Glomerular endothelial cell (primary cell): ENCODE measurements at places on chromosomes 16 and 17.

- no peak for DNase-seq
These were observed 7.4 kb upstream of the FLYWCH1 start for GRCh38 chr16:2904100-2904921.

DNA sequence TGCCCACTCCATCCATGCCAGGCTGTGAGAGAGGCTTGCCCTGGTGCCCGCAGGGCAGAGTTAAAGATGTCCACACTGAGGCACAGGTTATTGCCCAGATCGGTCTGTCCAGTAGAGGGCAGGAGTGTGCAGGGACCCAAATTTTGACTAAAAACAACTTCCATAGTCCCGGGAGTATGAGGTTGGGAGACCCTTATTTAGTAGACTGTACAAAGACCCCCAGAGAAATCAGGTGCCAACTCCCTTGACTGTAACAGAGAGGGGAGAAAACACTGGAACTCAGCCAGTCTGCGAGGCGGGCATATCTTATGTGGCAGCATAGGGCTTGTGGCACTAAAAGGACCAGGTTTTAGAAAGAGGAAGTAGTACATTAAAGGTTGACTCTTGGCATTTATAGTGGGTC lies 43.4 kb downstream of the HNF1B start:
- DNase-seq: no peak

- DNase-seq: no peak
These were observed 63.7 kb upstream of the BCO1 start for GRCh38 chr16:81174644-81175324.

DNA sequence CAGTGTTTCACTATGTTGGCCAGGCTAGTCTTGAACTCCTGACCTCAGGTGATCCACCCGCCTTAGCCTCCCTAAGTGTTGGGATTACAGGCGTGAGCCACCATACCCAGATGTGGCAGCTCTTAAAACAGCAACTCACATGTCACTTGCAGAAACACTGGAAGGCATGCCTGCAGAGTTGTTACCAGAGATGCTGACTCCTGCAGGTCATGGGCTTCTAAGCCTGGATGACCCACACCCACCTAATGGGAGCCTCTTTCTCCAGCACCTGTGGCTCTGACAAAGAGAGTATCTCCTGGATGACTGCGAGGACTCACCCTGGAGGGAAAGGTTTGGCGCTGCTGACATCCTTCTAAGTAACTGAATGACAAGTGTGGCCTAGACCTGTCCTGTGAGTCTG lies 11.2 kb upstream of the RFWD3 start:
- no peak for DNase-seq

DNA sequence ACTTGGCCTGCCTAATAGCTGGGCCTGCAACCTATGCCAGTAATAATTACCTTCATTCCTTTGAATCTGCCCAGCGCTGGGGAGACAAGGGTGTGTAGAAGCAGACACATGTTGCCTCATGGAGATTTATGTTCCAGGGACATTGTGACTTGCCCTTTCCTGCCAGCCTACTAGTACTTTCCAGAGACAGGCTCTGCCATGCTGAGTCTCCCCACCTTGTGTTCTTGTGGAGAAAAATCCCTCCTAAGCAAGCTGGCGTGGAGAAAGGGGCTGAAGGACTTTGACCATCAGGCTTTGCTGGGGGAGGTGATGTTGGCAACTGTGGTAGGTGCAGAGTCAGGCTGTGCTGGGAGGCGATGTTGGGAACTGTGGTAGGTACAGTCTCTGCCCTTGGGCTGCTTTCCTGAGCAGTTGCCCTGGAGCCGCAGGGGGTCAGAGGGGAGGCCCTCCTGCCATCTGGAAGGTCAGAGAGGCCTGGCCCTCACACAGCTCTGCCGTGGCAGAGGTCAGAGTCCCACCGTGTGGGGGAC lies 4.0 kb downstream of the KSR1 start:
- no peak for DNase-seq

- no peak for DNase-seq
These were observed 681 bp downstream of the USP43 start for GRCh38 chr17:9645851-9646545.

GRCh38 chr16:35714665-35715064 lies 2255.3 kb downstream of the TP53TG3F start:
- DNase-seq: no peak

DNA sequence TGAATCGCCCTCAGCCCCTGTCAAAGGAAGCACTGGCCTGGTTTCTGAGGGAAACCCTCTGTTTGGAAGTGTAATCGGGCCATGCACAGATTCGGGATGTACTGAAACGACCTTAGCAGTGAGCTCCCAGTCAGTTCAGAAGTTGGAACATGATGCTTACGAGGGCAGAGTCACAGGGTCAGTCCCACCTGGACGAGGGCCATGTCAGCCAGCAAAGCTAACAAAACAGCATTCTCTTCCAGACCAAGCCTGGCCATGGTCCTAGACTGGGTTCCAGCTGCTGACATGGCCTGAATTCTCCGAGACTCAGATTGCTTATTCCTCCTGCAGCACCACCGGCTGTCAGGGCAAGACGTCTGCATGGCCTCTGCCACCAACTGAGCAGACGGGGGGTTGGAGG lies 192.2 kb upstream of the WSCD1 start:
- no peak for DNase-seq

DNA sequence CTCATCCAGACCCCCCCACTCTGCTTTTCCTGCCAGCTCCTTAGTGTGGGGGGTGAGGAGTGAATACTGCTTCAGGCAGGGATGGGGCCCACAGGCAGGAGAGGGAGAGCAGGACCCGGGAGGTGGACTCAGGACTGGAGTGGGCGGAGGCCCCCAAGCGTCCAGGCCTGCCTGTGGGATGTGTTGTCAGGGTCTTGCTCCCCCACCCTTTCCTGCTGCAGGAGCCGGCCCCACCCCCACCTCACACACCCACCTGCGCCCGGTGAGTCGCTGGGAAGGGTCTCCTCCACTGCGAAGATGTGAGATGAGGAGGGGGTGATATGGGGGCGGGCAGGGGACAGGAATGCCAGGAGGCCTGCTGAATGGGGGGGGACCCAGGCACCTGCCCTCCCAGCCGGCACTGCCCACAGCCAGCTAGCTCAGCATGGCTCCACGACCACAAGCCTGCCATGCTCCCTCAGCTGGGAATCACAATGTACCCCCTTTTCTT lies 1.1 kb downstream of the FAM171A2 start:
- DNase-seq: no peak

DNA sequence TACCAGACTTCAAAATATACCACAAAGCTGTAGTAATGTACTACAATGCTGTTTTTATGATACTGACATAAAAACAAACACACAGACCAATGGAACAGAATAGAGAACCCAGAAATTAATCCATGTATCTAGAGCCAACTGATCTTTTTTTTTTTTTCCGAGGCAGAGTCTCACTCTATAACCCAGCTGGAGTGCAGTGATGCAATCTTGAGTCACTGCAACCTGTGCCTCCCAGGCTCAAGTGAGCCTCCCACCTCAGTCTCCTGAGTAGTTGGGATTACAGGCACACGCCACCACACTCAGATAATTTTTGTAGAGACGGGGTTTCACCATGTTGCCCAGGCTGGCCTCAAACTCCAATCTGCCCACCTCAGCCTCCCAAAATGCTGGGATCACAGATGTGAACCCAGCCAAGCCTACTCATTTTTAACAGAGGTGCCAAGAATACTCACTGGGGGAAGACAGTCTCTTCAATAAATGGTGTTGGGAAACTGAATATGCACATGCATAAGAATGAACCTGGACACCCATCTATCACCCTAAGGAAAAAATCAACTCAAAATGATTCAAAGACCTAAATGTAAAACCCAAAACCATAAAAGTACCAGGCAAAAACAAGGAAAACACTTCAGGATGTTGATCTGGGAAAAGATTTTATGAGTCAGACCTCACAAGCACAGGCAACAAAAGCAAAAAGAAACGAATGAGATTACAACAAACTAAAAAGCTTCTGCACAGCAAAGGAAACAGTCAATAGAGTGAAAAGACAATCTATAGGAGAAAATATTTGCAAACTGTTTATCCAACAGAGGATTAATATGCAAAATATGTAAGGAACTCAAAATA lies 63.1 kb downstream of the STX8 start:
- DNase-seq: no peak
